ENCODE measurements at places on chromosomes 1 and 21. TPM values are rescaled to one million over a fixed set of nuclear protein-coding genes. Genes with fewer than 3 reads are reported as not detected.
A peak's percentile ranks its signal among the peaks of the same experiment; 100 is the strongest.

- no peak for DNase-seq
- no peak overlapping the region for H3K27ac ChIP-seq
- no peak overlapping the region for H3K4me3 ChIP-seq
- H3K27me3 ChIP-seq = no peaks in the 10 kb centered on the region
- H3K36me3 ChIP-seq = no peaks in the 10 kb centered on the region
These were observed 74.1 kb downstream of the XCL2 start for GRCh38 chr1:168469690-168470089.

Gene MAP3K21
- total RNA-seq = 4.2 TPM

Gene LRRC71
- total RNA-seq = not detected

GRCh38 chr1:201378804-201379203 lies 1.3 kb upstream of the TNNT2 start:
- no peak overlapping the region for H3K4me3 ChIP-seq
- H3K27ac ChIP-seq = no peak overlapping the region
- H3K4me1 ChIP-seq = peaks cover 48% of the 10 kb centered on the region
- no peaks in the 10 kb centered on the region for H3K36me3 ChIP-seq
- DNase-seq = no peak
- no peaks in the 10 kb centered on the region for H3K27me3 ChIP-seq

Gene WNT2B
- total RNA-seq = 1.6 TPM

Gene SERPINC1
- total RNA-seq = not detected

DNA sequence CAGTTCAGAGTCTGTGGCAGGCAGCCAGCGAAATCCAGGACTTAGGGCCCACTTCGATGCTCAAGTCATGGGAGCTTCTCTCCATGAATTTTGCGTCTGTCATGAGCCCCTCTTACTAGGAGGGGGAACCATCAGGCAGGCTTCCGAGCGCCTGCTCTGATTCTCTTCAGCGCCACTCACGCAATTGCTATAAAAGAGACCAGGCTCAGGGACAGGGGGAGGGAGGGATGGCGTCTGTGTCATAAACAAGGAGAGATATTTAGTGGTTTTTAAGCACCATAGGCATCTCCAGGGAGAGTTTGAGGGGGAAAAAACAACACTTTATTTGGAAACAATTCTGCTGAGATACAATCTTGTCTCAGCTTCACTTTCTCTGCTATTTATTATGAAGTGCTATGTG lies 60.6 kb downstream of the NAV1 start:
- no peaks in the 10 kb centered on the region for H3K4me1 ChIP-seq
- no peak overlapping the region for H3K27ac ChIP-seq
- H3K4me3 ChIP-seq = no peak overlapping the region
- no peak for DNase-seq
- no peaks in the 10 kb centered on the region for H3K27me3 ChIP-seq

GRCh38 chr1:27342778-27343638 lies 1.2 kb downstream of the SYTL1 start:
- H3K4me3 ChIP-seq = no peak overlapping the region
- no peaks in the 10 kb centered on the region for H3K36me3 ChIP-seq
- H3K27me3 ChIP-seq = no peaks in the 10 kb centered on the region
- H3K27ac ChIP-seq = peak overlapping the region; percentile 6
- H3K4me1 ChIP-seq = peaks cover 42% of the 10 kb centered on the region

DNA sequence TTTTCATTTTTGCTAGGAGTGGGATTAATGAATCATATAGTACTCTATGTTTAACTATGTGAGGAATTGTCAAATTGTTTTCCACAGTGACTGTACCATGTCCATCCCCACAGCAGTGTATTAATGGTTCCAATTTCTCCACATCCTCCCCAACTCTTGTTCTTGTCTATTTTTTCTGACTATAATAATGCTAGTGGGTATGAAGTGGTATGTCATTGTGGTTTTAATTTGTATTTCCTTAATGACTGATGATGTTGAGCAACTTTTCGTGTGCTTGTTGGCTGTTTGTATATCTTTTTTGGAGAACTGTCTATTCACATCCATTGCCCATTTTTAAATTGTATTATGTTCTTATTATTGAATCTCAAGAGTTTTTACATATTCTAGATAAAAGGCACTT lies 10.0 kb upstream of the KPRP start:
- DNase-seq = no peak
- H3K36me3 ChIP-seq = no peaks in the 10 kb centered on the region
- H3K4me1 ChIP-seq = no peaks in the 10 kb centered on the region
- H3K27me3 ChIP-seq = no peaks in the 10 kb centered on the region
- no peak overlapping the region for H3K4me3 ChIP-seq

Gene DNM3
- 1.2 TPM for total RNA-seq

Gene B3GALT2
- not detected for total RNA-seq

GRCh38 chr1:237938553-237938952 lies 47.8 kb upstream of the ZP4 start:
- no peak overlapping the region for H3K4me3 ChIP-seq
- no peak overlapping the region for H3K27ac ChIP-seq
- DNase-seq = no peak
- H3K36me3 ChIP-seq = no peaks in the 10 kb centered on the region
- H3K4me1 ChIP-seq = no peaks in the 10 kb centered on the region
- H3K27me3 ChIP-seq = no peaks in the 10 kb centered on the region

Gene SYT2
- 0.37 TPM for total RNA-seq

Gene EFNA3
- 4.0 TPM for total RNA-seq

GRCh38 chr1:233598891-233599541 lies 14.9 kb upstream of the KCNK1 start:
- H3K27me3 ChIP-seq = no peaks in the 10 kb centered on the region
- no peaks in the 10 kb centered on the region for H3K36me3 ChIP-seq
- DNase-seq = no peak

Measured in neural progenitor cell (in vitro differentiated cells).